ENCODE measurements at places on chromosomes 12 and 14. TPM values are rescaled to one million over a fixed set of nuclear protein-coding genes. Genes with fewer than 3 reads are reported as not detected.
A peak's percentile ranks its signal among the peaks of the same experiment; 100 is the strongest.

Gene ADAM20
- 0.72 TPM for total RNA-seq

Gene PTPRO
- total RNA-seq, result 0.94 TPM

Gene KRT86
- not detected for total RNA-seq

Gene KRT2
- total RNA-seq, result 0.42 TPM

Gene PTGDR
- 0.12 TPM for total RNA-seq

Gene DHH
- 0.27 TPM for total RNA-seq

DNA sequence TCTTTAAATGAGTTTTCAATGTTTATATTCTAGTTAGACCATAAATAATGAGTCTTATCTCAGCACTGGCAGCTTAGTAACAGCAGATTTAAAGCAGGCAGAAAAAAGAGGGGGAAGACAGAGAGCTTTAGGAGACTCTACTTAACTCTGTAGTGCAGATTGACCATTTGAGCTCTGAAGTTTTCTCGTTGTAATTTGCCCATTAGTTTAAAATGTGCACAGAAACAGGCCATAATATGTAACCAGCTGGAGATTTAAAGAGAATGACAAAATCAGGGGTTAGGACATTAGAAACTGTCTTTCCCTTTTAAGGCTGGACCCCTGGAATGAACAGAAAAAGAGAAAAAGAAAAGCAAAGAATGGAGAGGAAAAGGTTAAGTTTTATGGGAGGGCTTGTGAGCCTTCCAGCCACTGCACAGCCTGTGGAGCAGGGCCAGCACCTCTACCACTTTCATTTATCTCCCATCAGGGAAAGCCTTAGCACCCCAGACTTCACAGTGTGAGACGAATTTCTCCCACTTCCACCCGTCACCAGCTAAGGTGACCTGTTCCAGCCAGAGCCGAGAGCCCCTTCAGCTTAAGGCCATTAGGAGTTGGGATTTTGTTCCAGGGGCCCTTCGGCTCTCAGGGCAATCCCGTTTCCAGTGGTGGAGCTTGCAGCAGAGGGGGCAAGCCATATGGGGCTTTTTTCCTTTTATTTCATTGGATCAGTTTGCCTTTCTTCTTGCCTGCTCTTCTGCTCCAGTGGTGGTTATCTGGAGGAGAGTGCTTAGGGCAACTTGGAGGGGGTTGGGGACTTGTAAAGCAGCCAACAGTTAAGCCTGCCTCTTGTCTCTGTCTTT, 8.0 kb downstream of the IL22 start:
- no peak overlapping the region for H3K27ac ChIP-seq
- peaks cover 3% of the 10 kb centered on the region for H3K27me3 ChIP-seq
- no peaks in the 10 kb centered on the region for H3K36me3 ChIP-seq
- H3K4me3 ChIP-seq, result no peak overlapping the region
- DNase-seq, result no peak

- H3K27me3 ChIP-seq, result no peaks in the 10 kb centered on the region
- no peaks in the 10 kb centered on the region for H3K36me3 ChIP-seq
- no peak for DNase-seq
- H3K4me1 ChIP-seq, result no peaks in the 10 kb centered on the region
These were observed 79.1 kb downstream of the TMEM117 start for GRCh38 chr12:43914923-43915468.

DNA sequence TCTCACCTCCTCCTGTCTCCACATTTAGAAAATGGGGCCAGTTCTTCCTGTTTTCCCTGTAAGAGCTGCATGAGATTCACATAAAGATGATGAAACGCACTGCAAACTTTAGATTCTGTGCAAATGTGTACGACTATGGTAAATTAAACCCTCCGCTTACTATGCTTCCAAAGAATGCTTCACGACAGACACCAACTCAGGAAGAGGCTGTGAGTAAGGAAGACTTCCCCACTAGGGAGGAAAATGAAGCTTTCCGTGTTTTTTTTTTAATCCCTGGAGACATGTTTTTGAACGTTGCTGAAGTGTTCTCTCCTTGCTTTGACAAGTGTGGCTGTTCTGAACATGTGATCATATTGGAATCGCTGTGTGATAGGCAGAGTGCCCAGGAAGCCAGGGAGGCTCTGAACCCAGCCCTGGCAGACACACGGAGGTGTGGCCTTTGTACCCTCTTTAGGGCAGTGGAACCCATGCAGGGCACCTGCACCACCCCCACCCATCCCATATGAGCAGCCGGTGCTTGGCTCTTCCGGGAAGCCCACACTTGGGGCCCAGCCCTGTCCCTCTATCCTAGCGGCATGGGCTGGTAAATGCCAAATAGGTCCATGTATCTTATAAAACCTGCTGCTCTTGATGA, 7.5 kb upstream of the SYNE3 start:
- peaks cover 78% of the 10 kb centered on the region for H3K4me1 ChIP-seq
- no peaks in the 10 kb centered on the region for H3K27me3 ChIP-seq
- no peaks in the 10 kb centered on the region for H3K36me3 ChIP-seq
- H3K4me3 ChIP-seq, result peak overlapping the region; percentile 76

GRCh38 chr12:22856178-22856577, 231.2 kb downstream of the ETNK1 start:
- peak; percentile 13 for DNase-seq
- H3K4me1 ChIP-seq, result no peaks in the 10 kb centered on the region
- no peaks in the 10 kb centered on the region for H3K36me3 ChIP-seq

DNA sequence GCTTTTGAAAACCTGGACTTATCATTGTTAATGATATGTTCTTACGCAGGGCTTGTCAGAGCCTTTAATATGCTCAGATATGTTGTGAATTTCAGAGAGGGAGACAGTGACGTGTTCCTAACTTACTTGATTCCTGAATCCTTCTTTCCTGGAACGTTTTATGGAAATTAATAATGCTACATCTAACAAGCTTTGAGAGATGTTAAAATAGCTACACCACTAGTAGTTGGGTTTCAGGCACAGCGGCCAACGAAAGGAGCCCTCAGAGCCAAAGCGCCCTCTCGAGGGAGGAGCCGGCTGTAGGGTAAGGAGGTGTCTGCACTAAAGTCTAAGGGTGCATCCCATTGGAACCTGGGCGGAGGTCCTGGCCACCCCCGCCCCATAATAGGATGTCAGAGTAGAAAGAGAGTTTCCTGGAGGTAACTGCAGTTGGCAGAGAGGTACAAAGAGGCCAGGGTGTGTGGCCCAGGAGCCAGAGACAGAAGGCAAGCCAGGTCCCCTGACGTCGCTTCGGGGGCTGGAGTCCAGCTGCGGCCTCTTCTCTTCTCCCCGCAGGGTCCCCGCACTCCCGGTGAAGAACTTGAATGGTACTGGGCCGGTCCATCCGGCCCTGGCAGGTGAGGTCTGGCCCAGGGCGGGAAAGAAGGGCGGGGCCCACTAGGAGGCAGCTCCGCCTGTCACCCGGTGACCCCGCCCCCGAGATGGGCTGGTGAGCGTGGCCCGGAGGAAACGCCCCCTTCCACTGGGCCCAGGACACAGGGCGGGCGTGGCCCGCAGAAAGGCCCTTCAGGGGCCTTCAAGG, 36.3 kb downstream of the DTX1 start:
- H3K36me3 ChIP-seq, result no peaks in the 10 kb centered on the region
- H3K4me1 ChIP-seq, result peaks cover 40% of the 10 kb centered on the region
- H3K27me3 ChIP-seq, result no peaks in the 10 kb centered on the region
- H3K4me3 ChIP-seq, result no peak overlapping the region

GRCh38 chr14:52825085-52825484, 33.7 kb upstream of the GNPNAT1 start:
- no peaks in the 10 kb centered on the region for H3K4me1 ChIP-seq
- H3K4me3 ChIP-seq, result no peak overlapping the region
- H3K27ac ChIP-seq, result no peak overlapping the region
- no peaks in the 10 kb centered on the region for H3K36me3 ChIP-seq
- DNase-seq, result peak; percentile 4

GRCh38 chr14:40280652-40281051, 848.4 kb upstream of the FBXO33 start:
- H3K27me3 ChIP-seq, result no peaks in the 10 kb centered on the region
- no peaks in the 10 kb centered on the region for H3K4me1 ChIP-seq
- H3K27ac ChIP-seq, result no peak overlapping the region
- no peak overlapping the region for H3K4me3 ChIP-seq

DNA sequence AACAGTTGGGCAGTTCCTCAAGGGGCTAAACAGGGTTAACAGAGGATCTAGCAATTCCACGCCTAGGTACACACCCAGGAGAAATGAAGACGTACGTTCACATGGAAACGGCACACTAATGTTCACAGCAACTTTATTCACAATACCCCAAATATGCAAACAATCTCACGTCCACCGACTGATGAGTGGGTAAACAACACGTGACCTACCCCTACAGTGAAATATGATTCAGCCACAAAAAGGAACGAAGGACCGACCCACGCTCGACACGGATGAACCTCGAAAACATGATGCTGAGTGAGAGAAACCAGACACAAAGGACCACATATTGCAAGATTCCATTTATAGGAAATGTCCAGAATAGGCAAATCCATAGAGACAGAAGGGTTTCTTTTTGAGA, 112.7 kb downstream of the NCOR2 start:
- DNase-seq, result no peak
- H3K27me3 ChIP-seq, result no peaks in the 10 kb centered on the region
- H3K4me1 ChIP-seq, result peaks cover 70% of the 10 kb centered on the region
- no peak overlapping the region for H3K27ac ChIP-seq

GRCh38 chr14:69315301-69315700, 55.3 kb downstream of the GALNT16 start:
- no peaks in the 10 kb centered on the region for H3K36me3 ChIP-seq
- no peak overlapping the region for H3K27ac ChIP-seq
- no peaks in the 10 kb centered on the region for H3K4me1 ChIP-seq
- H3K4me3 ChIP-seq, result no peak overlapping the region
- H3K27me3 ChIP-seq, result peaks cover 6% of the 10 kb centered on the region

- H3K27ac ChIP-seq, result no peak overlapping the region
- no peaks in the 10 kb centered on the region for H3K4me1 ChIP-seq
- no peaks in the 10 kb centered on the region for H3K36me3 ChIP-seq
- no peak overlapping the region for H3K4me3 ChIP-seq
- no peaks in the 10 kb centered on the region for H3K27me3 ChIP-seq
These were observed 55.5 kb upstream of the BCAT1 start for GRCh38 chr12:25004447-25004846.

GRCh38 chr12:131855521-131856142, 27.4 kb downstream of the MMP17 start:
- H3K27me3 ChIP-seq, result no peaks in the 10 kb centered on the region
- no peak overlapping the region for H3K27ac ChIP-seq
- H3K36me3 ChIP-seq, result no peaks in the 10 kb centered on the region
- DNase-seq, result no peak

DNA sequence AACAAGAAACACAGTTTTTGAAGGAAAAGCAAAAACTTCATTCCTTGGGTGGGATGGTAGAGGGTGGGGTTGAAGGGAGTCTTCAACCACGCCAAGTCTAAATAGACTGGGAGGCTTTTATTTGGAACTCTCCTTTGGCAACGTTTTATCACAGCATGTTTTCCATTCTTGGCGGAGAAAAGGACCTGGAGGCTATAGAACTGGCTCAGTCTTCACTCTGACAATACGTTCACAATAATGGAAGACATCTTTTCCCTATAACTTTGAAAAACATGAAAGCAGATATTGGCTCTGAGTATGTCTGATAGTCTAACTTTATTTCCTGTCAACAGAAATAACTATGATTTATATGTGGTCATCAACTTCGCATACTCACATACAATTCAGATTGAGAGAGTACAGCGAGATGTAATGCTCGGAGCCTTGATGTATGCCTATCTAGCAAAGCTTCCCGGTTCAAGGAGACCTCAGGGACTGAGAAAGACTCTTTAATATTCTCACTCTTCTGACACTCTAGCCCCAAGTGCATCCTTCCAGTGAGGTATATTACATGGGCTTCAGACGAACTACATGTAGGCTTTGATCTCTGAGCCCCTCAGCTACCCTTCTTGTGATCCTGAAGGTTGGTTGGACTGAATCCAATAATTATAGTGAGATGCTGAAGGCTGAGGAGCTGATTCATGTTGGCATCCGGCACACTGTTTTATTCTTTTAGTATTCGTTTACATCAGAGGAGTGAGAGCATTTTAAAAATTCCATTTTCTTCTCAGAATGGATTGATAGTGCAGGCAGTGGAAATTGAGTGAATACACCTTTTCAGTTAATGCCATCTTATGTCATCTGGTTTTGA, 14.0 kb downstream of the TMEM30B start:
- peaks cover 7% of the 10 kb centered on the region for H3K4me1 ChIP-seq
- no peak for DNase-seq
- no peak overlapping the region for H3K4me3 ChIP-seq

GRCh38 chr14:84401631-84402030, 1128.3 kb upstream of the FLRT2 start:
- H3K27ac ChIP-seq, result no peak overlapping the region
- no peaks in the 10 kb centered on the region for H3K36me3 ChIP-seq
- H3K4me1 ChIP-seq, result no peaks in the 10 kb centered on the region
- no peak for DNase-seq
- H3K27me3 ChIP-seq, result no peaks in the 10 kb centered on the region
- no peak overlapping the region for H3K4me3 ChIP-seq

DNA sequence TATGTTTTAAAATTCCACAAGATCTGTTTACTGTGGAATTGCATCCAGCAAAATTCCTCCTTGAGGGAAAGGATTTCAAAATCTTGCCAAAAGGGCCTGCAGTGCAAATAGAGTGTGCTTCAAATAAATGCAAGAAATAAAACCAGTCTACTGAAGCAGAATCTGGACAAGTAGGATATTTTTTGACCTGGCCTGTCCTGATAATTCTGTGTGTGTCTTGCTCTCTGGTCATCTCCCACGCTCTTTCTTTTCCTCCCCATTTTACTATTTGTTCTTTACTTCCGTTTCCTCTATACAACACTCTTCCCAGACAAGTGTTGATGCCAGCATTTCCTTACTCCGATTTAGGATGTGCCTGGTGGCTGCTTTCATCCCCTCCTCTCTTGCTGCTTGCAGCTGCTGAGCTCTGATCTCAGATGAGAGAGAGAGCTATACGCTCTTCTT, 115.9 kb downstream of the GPR135 start:
- H3K4me3 ChIP-seq, result no peak overlapping the region
- H3K4me1 ChIP-seq, result no peaks in the 10 kb centered on the region
- H3K36me3 ChIP-seq, result peaks cover 49% of the 10 kb centered on the region
- DNase-seq, result no peak

DNA sequence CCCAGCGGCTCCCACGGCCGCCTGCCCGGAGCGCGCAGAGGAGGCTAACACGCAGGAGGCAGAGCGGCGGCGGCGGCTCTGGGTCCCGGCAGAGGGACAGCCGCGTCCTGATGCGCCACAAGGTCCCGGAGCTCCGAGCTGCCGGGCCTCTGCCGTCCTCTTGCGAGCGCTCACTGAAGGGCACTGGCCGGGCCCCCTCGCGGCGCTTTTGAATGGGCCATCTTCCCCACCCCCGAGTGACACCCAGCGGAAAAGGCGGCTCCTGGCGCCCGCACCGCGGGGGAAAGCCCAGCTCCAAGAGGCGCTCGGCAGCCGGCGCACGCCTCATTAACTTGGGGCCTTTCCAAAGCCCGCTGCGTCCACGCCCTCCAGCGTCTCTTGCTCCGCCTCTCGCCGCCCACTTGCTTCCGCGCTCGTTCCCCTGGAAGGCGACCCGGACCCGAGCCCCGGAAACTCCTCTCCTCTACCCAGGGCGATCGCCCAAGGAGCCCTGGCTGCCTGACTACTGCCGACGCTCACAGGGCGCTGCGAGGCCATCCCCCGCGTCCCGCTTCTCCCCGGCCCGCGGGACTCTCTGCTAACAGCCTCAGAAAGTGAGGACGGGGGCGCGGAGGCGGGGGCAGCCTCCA, at the start of gene PHLDA1:
PHLDA1 (minus strand) TSS at position 363 of the 629 bp plus-strand sequence.
- peak within 1 kb of the TSS; percentile 88 for H3K27ac ChIP-seq
- H3K36me3 ChIP-seq, result no peaks in the 10 kb centered on the region
- H3K27me3 ChIP-seq, result no peaks in the 10 kb centered on the region
- peak; percentile 85 for DNase-seq
- H3K4me1 ChIP-seq, result peaks cover 33% of the 10 kb centered on the region

- no peaks in the 10 kb centered on the region for H3K4me1 ChIP-seq
- H3K4me3 ChIP-seq, result no peak overlapping the region
- H3K27ac ChIP-seq, result no peak overlapping the region
- no peaks in the 10 kb centered on the region for H3K36me3 ChIP-seq
These were observed 87.0 kb upstream of the EEA1 start for GRCh38 chr12:93015871-93016751.

GRCh38 chr12:19909418-19909817, 458.9 kb upstream of the PDE3A start:
- DNase-seq, result no peak
- no peaks in the 10 kb centered on the region for H3K4me1 ChIP-seq
- H3K27ac ChIP-seq, result no peak overlapping the region
- H3K36me3 ChIP-seq, result no peaks in the 10 kb centered on the region
